CD4-positive, alpha-beta T cell treated with Interleukin-12 subunit alpha and Interleukin-12 subunit beta, for 1 hour (primary cell): ENCODE measurements at places on chromosomes 1 and 21.
A peak's percentile ranks its signal among the peaks of the same experiment; 100 is the strongest.

DNA sequence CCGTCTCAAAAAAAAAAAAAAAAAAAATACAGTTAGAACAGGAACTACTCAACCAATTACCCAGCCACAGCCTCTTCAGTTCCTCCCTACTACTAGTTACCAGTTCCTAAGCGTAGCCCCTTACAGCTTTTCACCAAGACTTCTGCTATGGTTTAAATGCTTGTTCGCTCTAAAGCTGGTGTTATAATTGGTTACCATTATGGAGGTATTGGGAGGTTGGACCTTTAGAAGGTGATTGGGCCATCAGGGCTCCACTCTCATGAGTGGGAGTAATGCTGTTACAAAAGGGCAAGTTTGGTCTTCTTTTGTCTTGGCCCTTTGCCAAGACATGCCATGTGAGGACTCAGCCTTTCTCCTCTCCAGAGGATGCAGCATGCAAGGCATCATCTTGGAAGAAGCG, 3.0 kb upstream of the SMPDL3B start:
- DNase-seq = no peak

- DNase-seq = peak; percentile 66
These were observed 164.8 kb downstream of the PPIAL4G start for GRCh38 chr1:148318123-148318903.

DNA sequence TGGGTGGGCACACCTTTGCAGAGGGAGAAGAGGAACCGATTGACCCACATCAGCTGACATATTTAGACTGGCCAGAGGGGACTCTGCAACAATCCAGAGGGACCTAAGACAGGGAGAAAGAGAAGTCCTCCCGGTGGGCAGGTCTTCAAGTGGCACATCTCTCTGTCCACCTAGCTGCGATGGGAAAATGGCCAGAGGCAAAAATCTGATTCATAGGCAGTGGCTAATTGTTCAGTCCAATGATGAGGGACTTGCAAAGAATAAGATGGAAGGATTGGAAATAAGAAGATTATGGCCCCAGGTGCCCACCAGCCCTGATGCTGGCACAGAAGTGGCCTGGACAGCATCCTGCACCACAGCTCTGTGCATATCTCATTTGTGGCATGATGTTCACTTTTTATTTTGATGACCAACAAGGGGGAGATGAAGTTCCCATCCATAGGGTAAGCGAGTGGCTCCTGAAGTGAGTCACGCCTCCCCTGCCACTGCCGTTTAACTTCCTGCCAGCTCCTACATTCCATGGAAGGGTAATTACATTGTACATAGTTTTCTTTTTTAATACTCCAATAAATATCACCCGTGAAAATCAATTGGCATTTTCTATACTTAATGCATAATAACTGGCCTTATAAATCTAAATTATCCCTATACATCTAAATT, 659.6 kb downstream of the MATN1 start:
- DNase-seq = no peak

DNA sequence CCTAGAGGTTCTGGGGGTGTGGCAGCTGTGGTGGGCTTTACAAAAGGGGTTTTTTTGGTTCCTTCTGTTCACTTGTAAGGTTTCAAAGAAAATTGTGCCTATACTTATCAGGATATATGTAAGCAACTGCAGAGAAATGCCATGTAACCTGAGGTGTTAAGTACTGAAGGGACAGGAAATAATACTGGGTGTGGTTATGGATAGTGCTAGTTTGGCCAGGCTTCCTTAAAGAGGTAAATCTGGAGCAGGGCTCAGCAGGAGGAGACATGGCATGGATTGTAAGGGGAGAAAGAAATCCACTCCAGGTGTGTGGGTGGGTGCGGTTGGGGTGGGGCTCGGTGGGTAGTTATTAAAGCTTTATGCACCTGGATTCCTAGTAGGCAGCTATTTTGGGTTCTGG, 28.3 kb downstream of the KIRREL1 start:
- DNase-seq = no peak

DNA sequence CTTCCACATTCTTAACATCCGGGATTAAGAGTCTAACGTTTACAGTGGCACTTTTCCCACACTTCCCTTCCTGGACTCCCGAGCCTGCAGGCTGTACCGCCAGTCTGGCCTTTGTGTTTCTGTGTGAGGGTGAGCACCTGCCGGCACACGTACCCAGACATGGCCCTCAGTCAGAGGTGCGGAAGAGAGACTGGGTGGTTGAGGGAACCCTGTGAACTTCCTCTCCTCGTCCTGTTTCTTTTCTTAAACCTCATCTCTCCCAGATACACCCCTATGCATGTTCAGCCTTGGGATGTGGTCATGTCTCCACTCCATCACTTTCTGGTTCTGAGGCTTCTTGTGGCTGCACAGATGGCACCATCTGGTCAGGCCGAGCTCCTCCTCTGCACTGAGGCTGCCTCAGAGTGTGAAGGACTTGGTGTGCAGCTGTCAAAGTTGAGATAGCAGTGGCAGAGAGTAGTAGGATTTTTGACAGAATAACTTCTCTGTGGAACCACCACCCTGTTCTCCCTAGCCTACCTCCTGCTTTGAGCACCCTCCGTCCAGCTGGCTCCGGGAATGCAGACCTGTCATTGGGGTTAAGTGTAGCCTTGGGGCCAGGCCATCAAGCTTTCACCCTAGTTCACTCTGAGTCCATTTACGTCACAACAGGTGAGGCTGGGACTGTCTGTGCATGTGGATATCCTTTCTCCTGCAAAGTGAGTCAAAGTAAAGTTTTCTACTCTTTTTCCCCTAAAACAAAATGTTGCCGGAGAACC, 31.4 kb downstream of the VASH2 start:
- no peak for DNase-seq

- DNase-seq = no peak
These were observed at the start of gene FCRL2 for GRCh38 chr1:157776971-157777391. Gene FCRL2, minus strand, starts transcription at chr1:157777132. Its CDS starts 59 bp downstream, at chr1:157777073.

GRCh38 chr1:67889466-67889865, 56.2 kb upstream of the GNG12 start:
- DNase-seq = no peak

DNA sequence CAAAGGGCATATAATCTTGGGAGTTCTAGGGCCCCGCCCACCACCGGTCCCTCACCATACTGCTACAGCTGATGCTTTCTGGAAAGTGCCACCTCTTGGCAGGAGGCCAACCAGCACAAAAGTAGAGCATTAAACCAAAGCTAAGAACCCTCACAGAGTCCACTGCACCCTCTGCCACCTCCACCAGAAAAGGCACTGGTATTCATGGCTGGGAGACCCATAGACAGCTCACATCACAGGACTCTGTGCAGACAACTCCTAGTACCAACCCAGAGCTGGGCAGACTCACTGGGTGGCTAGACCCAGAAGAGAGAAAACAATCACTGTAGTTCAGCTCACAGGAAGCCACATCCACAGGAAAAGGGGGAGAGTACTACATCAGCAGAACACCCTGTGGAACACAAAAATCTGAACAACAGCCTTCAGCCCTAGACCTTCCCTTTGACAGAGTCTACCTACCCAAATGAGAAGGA, 10.8 kb downstream of the THEM4 start:
- peak; percentile 80 for DNase-seq

GRCh38 chr1:198977909-198978308, 339.1 kb downstream of the PTPRC start:
- DNase-seq = no peak

- DNase-seq = no peak
These were observed 60.8 kb downstream of the FAM163A start for GRCh38 chr1:179803918-179804317.
